ENCODE measurements at places on chromosomes 2 and 18.

DNA sequence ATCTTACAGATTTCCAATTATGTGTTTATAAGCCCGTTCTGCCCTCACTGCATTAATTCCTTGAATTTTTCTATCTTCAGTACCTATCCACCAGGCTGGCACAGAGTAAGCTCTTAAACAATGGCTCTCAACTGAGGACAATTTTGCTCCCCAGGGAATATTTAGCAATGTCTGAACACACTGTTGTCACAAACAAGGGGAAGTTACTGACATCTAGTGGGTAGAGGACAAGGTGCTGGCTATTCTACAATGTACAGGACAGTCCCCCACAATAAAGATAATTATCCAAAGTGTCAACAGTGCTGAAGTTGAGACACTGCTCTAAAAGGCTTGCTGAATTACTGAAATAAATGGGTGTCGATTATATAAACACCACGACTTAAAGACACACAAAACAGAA, 5.0 kb downstream of the NDUFS1 start:
- DNase-seq = no peak

- no peak for DNase-seq
These were observed 10.2 kb downstream of the PREPL start for GRCh38 chr2:44351088-44351487.

- DNase-seq = no peak
These were observed 45.3 kb downstream of the SMAD7 start for GRCh38 chr18:48905513-48905912.

- no peak for DNase-seq
These were observed 27.9 kb upstream of the ODC1 start for GRCh38 chr2:10475811-10476660.
